ENCODE measurements at places on chromosomes 1 and 21. TPM values are rescaled to one million over a fixed set of nuclear protein-coding genes. Genes with fewer than 3 reads are reported as not detected.

- no peak for DNase-seq
These were observed 3.2 kb downstream of the TNN start for GRCh38 chr1:175070818-175071217.

The LRRC8B gene
- polyA plus RNA-seq = 8.2 TPM

DNA sequence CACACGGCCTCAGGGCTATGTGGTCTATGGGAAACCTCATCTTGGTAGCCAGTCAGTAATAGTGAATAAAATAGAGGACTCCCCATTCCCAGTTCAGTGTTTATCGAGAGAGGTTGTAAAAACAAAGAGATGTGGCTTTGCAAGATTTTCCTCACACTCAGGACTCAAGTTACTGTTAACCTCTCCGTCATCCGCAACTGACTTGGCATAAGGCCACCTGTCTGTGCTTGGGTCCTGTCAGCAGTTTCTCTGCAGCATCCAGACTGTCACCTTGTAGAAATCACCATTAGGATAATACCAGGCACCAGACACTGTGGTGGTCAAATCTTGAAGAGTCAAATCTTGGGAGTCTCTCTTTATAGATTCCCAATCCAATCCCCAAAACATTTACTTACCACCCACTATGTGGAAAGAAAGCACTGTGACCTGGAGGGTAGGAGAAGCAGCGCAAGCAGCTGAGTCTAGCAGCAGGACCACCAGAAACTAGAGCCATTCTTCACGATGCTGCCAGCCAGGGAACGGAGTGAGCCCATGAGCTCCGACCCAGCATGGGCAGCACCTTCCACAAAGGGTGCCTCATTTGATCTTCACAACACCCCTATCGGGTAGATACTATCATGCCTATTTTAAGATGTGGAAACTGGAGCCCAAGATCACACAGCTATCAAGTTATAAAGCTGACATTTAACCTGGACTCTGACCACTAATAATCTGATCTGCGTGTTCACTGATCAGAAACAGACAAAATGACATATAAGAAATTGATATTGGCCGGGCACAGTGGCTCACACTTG, 5.6 kb upstream of the GPR25 start:
- no peak for DNase-seq

The IGFN1 gene
- polyA plus RNA-seq = 0.79 TPM

The KCNH1 gene
- polyA plus RNA-seq = 0.26 TPM

DNA sequence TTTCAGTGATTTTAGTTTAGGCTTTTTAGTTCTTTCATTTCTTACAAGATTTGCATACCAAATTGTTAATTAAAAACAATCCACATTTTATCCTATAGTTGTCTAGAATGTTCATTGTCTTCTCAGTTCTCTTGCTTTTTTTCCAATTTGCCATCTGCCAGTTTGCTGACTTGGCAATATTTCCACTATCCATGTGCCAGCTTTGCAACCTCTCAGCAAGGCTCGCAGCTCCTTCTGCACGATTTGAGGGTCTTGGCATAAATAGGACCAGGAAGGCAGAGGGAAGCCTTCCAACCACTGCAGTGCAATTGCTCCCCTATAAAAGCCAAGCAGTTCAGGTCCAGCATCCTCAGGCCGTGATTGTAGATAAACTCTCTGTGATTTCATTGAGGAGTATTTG, 306.8 kb upstream of the FMN2 start:
- DNase-seq = no peak

DNA sequence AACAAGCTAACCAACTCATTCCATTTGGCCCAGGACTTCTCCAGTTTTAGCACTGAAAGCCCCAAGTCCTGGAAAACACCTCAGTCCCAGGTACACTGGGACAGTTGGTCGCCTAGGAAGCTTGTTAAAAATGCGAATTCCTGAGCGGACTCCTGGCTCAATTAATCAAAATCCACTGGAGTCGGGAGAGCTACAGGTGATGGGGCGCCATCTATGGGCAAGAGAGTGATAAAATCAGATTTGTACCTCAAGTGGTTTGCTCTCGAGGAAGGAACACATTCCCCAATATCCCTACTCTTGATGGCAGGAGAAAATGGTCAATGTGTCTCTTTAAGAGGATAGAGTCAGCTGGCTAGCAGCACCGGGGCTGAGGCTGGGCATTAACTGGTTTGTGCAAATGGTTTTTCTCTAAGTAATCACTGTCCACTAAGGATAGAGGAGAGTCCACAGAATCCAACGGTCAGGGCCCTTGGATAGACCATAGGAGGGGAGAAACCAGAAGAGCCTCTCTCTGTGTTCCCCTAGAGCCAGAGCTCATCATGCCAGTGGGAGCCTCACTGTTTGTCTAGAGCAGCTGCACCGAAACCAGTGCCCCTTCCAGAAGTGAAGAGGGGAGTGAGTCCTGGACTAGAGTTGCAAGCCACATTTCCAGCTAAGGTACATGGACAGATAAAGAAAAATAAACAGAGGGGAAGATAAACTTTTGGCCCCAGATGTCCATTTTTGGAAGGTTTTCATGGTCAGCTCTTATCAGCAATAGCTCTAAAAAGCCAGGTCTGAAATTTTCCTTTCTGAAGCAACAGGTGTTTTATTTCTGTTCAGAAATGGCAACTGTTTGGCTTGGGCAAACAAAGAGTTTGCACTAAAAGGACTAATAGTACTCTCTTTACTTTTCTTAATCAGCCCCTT, 148.5 kb downstream of the TENT5C start:
- DNase-seq = peak; percentile 47

- DNase-seq = no peak
These were observed 16.2 kb downstream of the CHRNB2 start for GRCh38 chr1:154583773-154584172.

The KRTAP27-1 gene
- polyA plus RNA-seq = not detected

DNA sequence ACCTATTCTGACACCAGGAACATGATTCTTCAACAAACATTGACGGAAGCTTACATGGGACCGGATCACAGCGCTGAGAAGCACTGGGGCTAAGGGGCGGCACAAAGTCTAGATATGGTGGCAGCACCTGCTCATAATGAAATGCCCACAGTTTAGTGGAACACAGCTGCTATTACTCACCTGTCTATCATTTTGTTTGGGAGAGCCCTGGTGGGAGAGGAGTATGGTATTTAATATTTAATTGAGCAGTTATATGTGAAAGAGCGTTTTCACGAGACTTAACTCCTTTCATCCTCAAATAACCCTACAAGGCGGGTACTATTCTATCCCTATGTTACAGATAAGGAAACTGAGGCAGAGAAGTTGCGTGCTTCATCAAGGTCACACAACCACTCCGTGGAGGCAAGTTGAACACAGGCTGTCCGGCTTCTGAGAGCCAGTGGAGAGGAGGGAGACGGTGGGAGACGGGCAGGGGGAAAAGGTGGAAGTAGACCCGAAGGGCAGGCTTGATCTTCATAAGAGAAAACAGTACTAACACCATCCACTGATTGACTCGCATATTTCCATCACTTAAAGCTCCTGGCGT, 790 bp upstream of the TSNAX start:
- DNase-seq = no peak

The SYT2 gene
- polyA plus RNA-seq = 2.9 TPM

DNA sequence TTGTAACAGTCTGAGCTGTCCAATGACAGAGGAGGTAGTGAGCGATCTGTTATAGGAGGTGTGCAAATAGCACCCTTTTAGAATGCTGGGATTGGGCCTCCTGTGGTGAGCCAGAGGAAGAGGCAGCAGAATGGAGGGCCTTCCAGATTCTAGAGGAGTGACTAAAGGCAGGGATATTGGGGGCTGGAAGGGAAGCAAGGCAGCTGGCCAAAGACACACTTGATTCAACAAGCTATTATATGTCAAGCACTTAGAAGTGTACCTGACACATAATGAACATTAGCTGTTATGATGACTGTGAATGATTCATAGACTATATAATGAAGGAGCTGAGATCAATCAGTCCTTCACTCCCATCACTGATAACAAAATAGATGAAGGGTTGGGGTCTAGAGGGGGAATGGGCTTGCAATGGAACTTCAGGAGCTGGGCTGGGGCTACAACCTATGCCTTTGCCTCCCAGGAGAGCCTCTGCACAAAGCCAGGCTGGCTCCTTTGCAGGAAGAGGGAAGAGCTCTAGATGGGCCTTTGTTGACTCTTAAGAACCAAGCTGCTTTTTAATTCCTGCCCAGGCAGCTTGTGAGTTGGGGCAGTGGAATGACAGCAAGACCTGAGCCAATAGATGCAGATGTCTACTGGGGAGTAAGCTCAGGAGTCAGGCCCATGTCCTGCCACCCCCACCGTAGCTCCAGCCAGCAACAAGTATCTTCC, 2.3 kb upstream of the MKNK1 start:
- no peak for DNase-seq

The CD53 gene
- 5.2 TPM for polyA plus RNA-seq

DNA sequence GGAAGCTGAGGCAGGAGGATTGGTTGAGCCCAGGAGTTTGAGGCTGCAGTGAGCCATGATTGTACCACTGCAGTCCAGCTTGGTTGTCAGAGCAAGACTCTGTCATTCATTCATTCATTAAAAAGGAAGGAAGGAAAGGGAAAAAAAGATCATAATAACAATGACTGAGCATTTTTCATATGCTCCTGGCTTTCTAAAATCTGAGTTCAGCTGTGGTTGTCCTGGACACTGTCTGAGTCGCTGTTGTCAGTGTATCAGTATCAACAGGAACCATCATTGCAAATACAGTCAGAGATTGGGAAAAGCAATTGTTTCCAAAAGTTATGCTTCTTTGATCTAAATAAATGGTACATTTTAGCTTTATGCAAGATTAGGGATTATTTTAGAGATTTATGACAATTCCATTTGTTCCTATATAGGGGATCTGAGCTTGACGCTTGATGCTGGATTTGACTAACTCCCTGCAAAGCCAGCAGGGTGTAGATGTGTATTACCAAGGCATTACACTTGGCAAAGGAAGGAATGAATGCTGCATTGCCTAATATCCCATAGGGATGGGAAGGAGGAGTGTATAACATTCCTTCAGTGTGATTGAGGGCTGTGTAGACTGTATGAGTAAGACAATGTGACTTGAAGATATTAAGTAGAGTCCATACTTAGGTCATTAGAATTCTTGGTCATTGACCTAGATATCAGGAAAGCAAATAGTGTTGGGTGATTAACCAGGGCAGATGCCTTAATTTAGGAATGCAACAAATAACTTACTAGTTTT, 100.2 kb downstream of the DISP1 start:
- no peak for DNase-seq

The KIF14 gene
- 6.0 TPM for polyA plus RNA-seq

DNA sequence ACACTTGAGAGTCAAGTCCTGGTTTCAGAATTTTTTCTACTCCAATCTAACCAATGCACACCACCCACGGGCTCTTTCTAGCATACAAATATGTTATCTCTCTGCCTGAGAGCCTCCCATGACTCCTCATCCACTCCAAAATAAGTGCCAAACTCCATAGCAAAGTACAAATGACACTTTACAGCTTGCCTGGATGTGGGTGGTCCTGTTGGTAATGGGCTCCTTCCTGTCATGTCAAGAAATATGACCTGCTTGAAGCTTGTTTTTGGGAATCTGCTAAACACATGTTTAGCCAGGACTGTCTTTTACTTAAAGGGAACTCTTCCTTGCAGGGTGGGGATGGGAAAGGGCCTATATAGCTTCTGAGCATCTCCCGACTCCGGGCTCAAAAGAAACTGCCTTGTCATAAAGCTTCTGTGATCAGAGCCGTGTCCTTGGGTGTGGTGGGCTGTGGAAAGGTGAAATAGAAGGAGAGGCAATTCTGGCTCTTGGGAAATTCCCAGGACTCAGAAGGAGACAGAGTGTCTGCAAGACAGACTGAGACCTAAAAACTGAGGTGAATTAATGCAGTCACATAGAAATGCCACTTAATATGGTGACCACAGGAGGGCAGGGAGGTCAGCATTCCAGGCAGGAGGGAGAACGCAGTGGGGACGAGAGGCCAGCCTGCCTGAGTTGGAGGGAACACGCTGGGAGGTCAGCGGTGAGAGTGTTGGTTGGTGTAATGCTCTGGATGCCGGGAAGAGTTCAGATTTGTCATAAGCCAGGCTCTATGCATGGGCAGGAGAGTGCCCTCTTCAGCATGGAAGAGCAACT, 6.1 kb upstream of the IGFN1 start:
- no peak for DNase-seq
